ENCODE measurements at places on chromosomes 1 and 21.

DNA sequence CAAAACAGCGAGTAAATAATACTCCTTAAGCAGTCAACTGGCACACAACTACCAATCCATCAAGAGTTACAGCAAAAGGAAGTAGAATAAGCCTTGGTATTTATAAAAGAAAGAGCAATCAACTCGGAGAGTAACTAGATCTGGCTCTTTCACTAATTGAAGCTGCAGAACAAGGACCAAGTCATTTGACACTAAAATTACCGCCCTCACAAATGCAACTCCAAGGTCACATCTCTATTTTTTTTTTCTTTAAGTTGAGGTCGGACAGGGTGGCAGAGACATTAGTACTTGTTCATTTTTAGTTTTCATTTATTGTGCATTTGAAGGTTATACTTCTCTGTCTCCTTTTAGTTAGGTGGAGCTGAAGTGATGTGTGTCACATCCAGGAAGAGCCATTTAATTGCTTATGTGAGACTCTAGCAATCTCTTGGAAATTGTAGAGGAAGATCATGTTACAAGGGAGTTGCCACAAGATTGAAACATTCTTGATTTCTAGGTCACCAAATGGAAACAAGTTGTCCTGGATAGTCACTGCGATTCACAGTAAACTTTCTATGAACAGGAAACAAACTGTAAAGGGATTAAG lies 138.1 kb upstream of the ADAMTS5 start:
- no peak for DNase-seq

DNA sequence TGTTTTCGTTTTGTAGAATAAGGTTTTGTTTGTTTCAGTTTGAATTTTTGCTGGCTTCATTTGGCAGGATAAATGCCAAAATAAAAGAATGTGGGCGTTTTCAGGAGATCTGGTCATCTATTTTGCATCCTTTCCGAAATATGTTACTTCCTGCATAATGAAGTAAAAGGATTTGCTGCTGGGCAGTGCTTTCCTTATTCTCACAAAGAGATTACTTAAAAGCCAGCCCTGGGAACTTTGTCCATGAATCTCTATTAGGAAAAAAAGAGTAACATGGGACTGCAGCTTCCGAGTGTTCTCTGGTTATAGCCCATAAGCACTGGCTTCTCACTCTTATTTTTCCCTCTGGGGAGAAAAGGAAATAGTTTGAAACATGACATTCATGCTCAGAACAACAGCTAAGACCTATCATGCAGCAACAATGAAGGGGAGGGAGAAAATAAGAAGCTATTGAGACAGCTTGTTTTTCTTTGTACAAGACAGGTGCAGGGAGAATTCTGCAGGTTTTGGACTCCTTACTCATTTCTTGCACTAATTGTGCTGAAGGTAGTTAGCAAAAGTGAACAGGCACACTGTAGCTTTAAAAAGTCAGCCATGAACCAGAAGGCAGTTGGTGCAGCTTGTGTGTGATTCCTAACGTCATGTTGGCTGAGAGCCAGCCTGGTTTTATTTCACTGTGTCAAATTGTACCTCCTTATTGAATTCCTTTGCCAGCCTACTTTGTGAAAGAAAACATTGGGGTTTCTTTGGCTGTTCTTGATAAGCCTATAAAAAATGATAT lies at the start of gene SAMD13:
SAMD13 (plus strand) TSS at position 705 of the 781 bp plus-strand sequence. CDS start 1,527 bp downstream, outside the sequence.
- DNase-seq = peak; percentile 41

DNA sequence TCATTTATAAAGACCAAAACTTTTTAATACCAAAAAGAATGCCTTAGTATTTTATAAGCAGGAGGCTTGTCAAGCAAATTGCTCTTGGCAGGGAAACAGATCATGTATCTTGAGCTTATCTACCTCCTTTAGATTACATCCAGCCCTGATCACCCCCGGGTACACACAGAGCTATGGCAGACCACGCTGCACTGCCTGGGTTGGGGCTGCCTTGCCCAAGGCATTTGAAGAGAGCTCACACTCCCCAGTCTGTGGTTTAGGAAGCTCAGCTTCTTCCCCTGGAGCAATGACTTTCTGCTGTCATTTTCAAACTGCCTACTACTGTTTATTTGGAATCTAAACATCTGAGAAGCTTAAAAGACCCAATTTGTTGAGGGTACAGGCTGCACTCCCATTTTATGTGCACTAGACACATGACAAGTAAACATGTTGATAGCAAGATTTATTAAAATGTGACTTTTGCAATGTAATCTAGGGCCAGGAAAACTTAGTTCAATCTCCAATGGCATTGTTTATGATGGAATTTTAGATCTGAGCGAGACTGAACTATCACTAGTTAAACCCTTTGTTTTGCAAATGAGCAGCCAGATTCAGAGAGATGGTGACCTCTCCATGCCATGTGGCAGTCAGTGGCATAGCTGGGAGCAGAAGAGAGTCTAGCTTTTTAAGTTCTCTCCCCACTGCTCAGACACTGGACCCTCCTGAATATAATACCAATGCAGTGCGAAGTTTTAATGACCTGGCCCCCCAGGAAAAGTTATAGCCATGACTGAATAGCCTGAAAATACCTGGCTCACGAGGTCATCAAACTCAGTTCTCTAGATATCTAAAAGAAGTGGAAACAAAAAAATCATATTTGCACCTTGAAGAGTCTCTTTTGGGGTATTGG lies 214.9 kb downstream of the HLX start:
- no peak for DNase-seq

- no peak for DNase-seq
Measured at GRCh38 chr1:52574594-52574993, 21.7 kb upstream of the TUT4 start.

- no peak for DNase-seq
Measured at GRCh38 chr1:158199849-158200248, 19.2 kb downstream of the CD1D start.

DNA sequence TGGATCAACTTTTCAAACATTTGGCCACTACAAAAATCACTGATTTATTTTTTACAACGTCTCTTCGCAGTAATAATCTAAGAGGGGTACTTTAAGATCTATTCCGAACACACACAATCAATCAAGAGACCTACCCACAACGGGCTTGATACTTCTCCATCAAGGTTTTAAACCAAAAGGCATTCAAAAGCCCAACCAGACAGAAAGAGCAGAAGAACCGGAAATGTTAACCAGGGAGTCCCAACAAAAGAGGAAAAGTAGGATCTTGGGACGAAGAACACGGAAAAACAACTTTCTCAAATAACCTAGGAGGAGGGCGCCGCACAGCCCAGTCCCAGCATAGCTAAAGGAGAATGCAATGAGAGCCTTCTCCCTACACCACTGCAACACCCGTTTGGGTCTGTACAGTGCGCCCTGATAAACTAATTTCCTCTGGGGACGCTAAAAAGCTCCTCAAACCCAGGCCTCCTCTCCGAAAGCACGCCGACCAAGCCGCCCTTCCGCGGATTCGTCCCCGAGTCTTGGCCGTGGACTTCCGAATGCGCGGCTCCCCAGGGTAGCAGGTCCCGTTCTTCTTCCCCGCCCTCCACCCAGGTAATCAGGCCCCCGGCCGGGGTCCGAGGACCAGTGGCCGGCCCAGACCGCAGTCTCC lies 623 bp downstream of the RPL22 start:
- no peak for DNase-seq

GRCh38 chr21:37475186-37475868 lies 108.8 kb downstream of the DYRK1A start:
- no peak for DNase-seq

DNA sequence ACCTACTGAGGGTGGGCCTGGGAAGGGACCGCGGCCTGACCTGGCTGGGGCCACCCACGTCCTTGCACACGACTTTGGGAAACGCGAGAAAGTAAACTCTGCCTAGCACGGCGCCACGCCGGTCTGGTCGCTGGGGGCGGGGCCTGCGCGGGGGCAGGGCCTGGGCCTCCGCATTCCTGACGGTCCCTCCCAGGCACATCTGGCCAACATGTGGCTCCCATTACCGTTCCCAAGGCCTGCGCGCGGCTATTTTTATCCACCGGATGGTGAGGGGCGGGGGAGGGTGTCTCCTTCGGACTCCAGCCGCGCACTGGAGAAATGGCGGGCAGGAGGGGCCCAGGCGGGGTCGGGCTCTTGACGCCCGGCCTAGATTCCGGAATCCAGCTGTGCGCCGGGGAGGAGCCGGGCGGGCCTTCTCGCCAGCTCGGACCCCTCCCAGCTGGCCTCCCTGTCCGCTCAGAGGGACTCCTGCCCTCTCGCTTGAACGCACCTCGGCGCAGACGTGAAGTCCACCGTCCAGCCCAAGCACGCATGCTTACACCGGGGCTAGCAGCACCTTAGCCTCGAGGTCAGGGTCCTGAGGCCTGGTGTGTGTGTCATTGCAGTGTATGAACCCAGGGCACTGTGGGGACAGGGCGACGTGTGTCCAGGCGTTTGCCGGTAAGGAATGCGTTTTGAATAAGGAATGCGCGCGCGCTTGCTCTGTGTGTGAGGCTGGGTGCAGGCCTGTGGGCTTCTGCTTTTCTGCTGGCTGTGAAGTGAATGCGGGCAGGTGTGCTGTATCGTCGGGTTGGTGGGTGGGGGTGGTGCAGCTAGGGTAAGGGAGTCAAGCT lies 2.1 kb downstream of the EVA1B start:
- DNase-seq = peak; percentile 26

DNA sequence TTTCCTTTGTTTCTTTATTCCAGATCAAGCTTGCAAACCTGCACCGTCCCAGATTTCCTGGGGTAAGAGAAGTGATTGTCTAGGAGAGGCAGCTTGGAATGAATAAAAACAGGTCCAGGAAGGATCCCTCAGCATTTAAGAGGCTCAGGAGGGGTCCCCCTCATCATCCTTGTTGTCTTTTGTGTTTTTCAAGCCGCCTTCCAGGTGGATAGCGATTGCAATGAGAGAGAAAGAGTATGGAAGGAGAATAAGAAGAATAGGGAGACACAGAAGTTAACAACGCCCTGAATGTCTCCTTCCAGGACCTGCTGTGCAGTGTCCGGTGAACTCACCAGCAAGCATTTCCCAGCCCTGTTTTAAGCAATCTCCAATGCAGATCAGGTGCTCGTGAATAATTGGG lies 8.5 kb downstream of the ERG start:
- DNase-seq = no peak

DNA sequence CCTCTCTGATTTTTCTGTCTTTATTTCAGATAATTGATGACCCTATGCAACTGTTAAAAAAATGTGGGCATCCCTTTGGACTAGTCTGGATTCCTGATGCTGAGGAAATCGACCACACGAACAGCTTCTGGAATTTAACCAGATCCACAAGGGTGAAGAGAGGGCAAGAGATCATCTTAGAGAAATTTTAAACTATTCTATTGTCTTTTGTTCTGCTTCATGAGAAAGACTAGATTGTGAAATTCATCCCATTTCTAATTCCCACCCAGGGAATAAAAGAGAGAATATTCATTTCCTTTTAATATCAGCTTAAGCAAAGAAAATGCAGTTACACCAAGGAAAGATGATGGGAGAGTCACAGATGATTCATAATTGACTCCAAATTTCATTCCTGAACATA lies 71.8 kb downstream of the DUSP10 start:
- no peak for DNase-seq

GRCh38 chr1:48227165-48228013 lies 4.9 kb downstream of the SLC5A9 start:
- peak; percentile 33 for DNase-seq

DNA sequence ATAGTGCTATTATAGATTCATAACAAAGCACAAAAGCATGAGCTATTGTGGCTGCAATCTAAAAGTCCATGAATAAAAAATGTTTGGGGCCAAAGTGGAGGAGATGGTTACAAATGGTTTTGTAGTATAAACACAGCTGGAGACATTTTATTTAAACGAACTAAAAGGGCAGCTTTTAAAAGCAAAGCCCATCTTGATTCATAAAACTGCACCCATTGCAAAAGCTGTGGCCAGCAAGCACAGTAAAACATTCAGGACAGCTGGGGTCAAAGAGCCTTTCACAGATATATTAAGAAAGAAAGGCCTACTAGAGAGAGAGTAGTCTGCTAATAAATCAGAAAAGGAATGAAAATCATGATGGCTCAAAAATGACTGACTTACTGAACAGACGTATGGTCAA lies 520.8 kb downstream of the NUF2 start:
- no peak for DNase-seq

GRCh38 chr1:69180358-69180757 lies 387.4 kb upstream of the LRRC7 start:
- no peak for DNase-seq

GRCh38 chr1:226973898-226974543 lies 33.9 kb downstream of the COQ8A start:
- no peak for DNase-seq

DNA sequence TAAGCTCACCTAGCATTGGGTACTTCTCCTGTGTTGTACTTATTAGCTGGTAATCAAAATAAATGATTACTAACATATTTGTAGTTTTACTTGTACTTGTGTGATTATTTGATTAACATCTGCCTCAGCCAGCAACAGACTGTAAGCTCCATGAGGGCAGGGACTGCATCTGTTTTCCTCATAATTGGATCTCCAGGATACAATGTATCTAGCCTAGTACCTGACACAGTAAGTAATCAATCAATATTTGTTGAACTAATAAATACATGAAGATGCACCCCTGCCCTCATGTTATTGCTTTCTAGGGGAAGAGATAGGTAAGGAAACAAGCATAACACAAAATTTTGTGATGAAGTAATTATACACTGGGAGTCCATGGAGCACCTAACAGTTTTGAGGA lies 101.5 kb downstream of the TENT5C start:
- no peak for DNase-seq

- DNase-seq = no peak
Measured at GRCh38 chr1:156281693-156282478, 739 bp downstream of the SMG5 start.

DNA sequence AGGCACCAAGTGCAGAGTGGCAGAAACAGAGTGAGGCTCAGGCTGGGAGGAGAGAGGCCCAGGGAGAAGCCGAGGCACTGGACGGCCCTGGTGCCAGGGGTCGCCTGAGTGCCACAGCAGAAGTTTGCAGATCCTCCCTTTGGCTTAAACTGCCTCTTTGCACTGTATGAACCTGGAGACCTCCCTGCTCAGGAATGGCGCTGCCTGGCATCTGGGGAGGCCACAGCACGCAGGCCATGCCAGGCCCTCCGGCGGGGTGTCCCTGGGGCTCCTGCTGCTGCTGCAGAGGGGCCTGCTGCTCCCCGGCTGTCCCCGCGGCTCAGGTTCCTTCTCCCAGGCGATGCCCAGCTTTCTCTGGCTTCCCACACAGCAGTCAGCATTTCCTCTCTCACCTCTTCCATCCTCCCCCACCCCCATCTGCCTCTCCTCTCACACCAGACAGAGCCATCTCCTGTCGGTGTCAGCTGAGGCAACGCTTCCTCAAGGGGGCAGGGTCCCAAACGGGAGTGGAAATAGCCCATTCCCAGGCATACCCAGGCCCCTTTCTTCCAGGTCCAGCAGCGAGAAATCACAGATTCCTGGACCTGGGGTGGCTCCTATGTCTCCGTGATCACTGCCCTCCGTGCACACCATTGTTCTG lies 35.2 kb downstream of the SYT6 start:
- no peak for DNase-seq

DNA sequence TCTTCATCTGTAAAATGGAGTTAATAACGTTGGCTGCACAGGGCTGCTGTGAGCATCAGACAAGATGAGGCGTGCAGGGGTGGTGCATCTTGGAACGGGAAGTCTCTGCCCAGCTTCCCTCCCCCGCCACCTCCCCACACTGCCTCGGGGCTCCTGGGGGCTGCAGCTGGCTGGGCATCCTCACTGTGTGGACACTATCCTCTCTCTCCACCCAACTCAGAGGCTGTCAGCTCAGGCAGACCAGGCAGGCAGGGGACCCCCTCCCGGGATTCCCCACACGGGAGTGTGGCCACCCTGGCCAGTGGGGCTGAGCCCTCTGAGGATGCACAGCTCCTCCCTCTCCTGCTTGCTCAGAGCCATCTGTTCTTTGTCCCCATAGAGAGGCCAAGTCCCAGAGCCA lies 122.7 kb downstream of the CCDC185 start:
- no peak for DNase-seq

- no peak for DNase-seq
Measured at GRCh38 chr21:39666026-39666425, 53.3 kb downstream of the B3GALT5 start.

GRCh38 chr1:75484789-75485188 lies 126.1 kb downstream of the SLC44A5 start:
- no peak for DNase-seq

Measured in CD4-positive, alpha-beta T cell treated with Interleukin-1 beta for 1 hour (primary cell).